ENCODE measurements at places on chromosomes 6 and 20. TPM values are rescaled to one million over a fixed set of nuclear protein-coding genes. Genes with fewer than 3 reads are reported as not detected.

PNPLA1 gene
- not detected for polyA plus RNA-seq

TFAP2D gene
- polyA plus RNA-seq: not detected

NRSN1 gene
- polyA plus RNA-seq: not detected

RAD21L1 gene
- polyA plus RNA-seq: not detected

ASIP gene
- polyA plus RNA-seq: not detected

RPP40 gene
- 8.8 TPM for polyA plus RNA-seq

OR2J3 gene
- polyA plus RNA-seq: not detected

FAM110A gene
- polyA plus RNA-seq: 13.8 TPM

CALHM4 gene
- not detected for polyA plus RNA-seq

MCCD1 gene
- not detected for polyA plus RNA-seq

BAK1 gene
- polyA plus RNA-seq: 26.6 TPM

KIAA0408 gene
- not detected for polyA plus RNA-seq

COL12A1 gene
- not detected for polyA plus RNA-seq

IMPG1 gene
- not detected for polyA plus RNA-seq

F13A1 gene
- 1.7 TPM for polyA plus RNA-seq

LSM2 gene
- 94.6 TPM for polyA plus RNA-seq

ZC2HC1B gene
- polyA plus RNA-seq: not detected

OR2B2 gene
- not detected for polyA plus RNA-seq

All from immature natural killer cell (primary cell).